ENCODE measurements at places on chromosomes 1 and 21. TPM values are rescaled to one million over a fixed set of nuclear protein-coding genes. Genes with fewer than 3 reads are reported as not detected.

Gene TNFRSF8
- total RNA-seq: 0.17 TPM

Gene OR2G6
- not detected for total RNA-seq

Gene ZNF124
- total RNA-seq: 28.6 TPM

Gene MKNK1
- total RNA-seq: 65.4 TPM

Gene HOOK1
- 11.1 TPM for total RNA-seq

Gene ZNF695
- total RNA-seq: 0.36 TPM

Gene FOXD2
- total RNA-seq: 0.50 TPM

Gene TNFSF4
- 4.0 TPM for total RNA-seq

- DNase-seq: no peak
Observed at GRCh38 chr1:91795591-91796389, 90.2 kb downstream of the TGFBR3 start.

DNA sequence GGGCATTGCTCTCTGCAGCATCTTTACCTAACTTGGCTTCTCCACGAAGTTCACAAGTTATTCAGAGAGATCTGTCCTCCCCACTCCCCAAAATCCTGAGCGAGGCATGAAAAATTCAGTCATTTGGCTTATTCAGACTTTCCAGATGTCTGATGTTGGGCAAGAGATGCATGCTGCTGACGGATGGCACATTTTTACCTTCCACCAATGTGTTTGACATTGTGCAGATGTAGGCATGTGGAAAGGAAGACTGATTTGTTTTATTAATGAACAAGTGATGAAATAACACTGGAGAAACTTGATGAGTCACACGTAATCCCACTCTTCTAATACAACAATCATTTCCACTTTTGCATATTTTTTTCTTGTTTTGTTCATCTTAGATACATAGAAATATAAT, 86.7 kb downstream of the C1orf94 start:
- no peak for DNase-seq

DNA sequence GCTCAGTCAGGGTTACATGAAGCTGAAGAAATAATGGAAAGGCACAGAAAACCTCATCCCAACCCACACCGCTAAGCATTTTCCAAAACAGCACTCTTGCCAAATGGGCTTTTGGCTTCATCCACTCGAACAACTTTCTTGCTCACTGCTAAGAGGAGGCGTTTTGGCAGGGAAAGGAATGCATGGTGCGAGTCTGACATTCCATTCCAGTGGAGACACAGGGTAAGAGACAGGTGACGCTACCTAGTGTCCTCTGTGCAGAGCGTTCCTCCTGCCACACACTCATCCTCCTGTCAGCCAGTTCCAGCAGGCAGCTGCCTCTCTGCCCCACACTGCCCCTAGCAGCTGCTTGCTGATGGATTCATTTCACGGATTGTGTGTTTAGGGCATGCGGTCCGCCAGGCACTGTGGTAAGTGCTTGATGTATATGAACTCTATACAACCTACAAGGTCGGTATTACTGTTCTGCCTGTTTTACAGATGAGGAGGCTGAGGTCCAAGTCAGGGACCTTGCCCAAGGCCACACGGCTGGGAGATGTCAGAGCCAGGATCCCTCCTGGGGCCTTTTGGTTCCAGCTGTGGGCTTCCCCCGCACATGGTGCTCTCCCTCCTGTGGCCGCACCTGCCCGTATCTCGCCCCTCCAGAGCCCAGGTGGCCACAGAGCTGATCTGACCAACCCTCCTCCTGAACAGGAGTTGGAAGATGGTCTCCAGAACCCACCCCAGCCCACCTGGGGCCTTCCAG, 25.7 kb upstream of the BACE2 start:
- no peak for DNase-seq

DNA sequence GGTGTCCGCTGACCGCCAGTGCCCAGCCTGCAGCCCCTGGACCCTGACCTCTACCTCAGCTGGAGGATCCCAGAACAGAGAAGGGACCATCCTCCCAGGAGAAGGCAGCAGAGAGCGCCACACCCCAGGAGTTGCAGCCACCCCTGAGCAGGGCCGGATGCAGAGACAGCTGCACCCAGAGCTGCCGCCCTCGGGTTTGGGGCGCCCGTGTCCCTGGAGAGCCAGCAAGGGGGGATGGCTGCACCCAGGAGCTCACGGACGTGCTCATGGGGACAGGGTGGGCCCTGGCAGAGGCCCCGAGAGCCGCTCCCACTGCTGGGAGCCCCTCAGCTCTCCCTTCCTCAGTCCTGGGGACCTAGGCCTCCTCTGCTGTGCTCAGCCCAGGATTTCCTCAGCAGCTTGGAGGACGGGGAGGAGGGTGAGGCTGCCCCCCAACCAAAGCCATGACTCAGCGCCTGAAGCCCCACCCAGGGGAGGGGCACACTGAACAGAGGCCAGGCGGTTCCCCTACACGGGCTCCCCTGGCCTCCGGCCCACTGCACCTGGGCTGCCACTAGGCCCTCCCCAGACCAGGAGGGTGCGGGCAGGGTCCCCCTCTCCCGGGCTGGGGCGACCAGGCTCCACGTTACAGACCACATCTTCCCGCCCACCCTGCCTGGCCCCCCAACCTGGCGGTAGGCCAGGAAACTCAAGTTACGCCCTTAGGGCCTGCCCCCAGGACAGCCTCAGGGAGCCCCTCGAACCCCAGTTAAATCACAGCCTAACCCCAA, 2.2 kb downstream of the ACAP3 start:
- peak; percentile 84 for DNase-seq

GRCh38 chr21:31064803-31065202, 26.5 kb upstream of the KRTAP19-8 start:
- no peak for DNase-seq

DNA sequence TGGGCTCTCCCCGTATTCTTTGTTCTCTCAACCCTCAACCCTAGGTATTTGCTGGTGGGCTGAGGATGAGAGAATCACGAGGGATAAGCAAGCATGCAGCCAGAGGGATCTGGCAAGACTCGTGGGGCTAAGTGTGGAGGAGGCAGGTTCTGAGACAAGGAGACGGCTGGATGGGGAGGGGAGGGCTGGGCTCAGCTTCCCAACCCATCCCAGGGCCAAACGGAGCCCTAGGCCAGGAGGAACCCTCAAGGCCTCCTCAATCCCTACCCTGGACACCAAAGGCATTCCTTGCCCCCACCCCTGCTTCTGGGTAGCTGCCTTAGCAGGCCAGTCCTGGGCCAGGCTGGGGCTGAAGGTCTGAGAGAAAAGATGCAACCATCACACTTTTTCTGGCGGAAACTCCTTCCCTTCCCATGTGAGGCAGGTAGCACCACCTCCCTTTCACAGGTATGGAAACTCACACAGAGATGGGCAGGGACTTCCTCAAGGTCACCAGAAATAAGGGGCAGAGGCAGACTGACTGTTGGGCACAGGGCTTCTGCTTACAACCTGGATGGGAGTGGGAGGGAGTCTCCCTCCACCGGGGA, 6.2 kb downstream of the MEF2D start:
- DNase-seq: no peak

GRCh38 chr1:201792534-201793305, 36.2 kb upstream of the IPO9 start:
- peak; percentile 53 for DNase-seq

- no peak for DNase-seq
Observed at GRCh38 chr1:151009674-151010345, 1.6 kb downstream of the PRUNE1 start.

- peak; percentile 76 for DNase-seq
Observed at GRCh38 chr21:44083631-44084291, 23.4 kb upstream of the PWP2 start.

DNA sequence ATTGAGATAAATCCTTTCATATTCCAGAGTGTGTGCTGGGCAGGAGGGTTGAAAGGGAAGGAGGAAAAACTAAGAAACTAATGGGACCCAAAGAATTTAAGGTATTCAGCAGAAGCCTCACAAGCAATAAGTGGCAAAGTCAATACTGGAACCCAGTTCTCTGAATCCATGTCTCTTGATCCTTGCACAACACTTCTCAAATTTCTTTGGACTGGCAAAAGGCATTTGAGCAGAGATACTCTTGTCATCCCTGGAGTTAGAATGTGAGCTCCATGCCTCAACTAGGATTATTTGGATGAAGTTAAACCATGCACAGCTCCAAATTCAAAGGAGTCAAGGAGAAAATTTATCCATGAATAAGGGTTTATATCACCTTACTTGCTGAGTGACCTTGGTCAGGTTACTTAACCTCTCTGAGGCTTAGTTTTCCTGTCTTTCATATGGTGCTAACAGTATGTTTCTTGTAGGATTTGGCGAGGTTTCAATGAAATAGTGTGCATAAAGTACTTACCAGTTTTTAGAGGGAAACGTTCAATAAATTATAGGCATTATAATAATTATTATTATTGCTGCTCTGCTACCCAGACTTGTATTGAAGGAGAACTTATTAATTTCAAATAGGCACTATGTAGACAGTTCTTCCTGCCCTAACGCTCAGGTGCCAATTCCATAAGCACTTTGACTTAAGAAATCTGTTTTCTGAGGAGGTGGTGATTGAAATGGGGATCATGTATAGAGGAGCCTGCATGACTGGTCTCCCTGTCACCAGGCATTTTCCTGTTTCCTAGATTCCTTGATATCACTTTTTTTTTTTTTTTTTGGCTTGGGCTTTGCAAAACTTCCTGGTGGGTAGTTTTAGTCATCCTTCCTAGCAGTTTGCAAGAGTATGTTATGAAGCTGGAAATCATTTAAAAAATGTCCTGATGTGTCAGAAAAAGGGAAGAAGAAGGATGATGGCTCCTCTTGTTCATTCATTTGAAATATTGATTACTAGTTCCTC, 125.0 kb upstream of the JUN start:
- no peak for DNase-seq

DNA sequence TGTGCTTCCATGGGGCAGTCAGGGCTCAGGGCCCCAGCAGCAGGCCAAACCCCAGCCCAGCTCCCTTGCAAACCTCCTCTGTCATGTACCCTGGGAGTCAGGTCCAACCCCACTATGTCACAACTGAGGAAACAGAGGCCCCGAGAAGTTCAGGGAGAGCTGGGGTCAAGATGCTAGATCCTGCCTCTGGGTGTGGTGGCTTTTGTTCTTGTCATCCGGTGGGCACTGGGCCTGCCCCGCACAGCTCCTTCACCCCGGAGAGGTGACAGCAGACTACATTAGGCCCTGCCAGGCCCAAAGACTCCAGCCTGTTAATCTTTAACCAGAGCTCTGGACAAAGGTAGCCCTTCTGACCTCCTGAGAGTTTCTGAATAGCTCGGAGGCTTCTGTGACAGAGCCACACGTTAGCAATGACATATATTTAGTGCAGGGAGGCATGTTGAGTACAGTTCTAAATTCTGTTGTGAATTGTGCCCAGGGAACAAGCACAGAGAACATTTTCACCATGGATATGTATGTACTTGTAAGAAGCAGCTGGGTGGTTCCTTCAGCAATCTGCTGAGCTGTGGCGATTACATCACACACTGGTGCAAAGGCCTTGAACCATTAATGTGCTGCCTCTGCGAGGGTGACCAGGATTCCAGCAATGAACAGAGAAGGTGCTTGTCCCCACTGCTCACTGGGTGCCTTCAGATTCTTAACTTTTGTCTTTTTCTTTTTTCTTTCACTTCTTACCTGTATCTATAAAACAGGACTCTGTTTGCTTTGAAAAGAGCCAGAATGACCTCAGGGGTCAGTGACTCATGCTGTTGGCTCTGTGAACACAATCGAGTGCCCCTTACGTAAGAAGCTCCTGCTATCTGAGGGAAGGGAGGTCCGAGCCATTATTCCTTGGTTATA, 102.8 kb downstream of the RHOU start:
- DNase-seq: no peak

DNA sequence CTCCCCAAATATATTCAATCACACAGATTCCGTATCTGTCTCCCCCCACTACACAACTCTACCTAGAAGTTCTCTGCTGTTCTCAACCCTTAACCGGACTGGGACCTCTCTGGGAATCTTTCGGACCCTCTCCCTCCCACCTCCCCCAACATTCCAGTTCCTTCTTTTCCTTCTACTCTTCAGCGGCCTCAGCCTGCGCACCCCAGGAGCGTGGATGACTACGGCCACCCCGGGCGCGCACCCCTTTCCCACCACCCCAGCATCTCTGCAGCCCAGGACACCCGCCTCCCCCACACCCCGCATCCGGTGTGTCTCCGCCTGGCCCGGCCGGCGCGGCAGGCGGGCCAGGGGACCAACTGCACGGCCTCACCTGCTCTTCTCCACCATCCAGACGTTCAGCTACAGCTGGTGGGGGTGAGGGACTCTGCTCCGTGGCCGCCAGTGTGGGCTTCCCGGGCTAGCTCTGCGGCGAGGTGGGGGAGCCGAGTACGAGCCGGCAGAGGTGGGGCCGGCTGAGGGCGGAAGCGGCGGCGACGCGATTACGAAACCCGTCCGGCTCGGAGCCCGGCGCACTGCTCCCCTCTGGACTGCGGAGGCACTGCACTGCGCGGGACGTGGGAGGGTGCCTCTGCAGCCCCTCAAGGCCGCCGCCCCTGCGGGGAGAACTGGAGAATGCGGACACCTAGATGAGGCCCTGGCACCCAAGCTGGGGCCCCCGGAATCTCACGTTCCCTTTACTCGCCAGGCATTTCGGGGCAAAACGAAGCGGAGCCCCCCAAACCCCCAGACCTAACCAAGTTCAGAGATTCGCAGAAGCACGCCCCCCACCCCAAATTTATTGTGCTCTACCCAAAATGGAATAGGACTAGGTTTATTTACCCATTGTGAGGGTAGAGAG, at the start of gene CDC42SE1:
CDC42SE1 (minus strand) TSS at position 514 of the 898 bp plus-strand sequence. CDS start 3,892 bp downstream, outside the sequence.
- DNase-seq: peak; percentile 90

DNA sequence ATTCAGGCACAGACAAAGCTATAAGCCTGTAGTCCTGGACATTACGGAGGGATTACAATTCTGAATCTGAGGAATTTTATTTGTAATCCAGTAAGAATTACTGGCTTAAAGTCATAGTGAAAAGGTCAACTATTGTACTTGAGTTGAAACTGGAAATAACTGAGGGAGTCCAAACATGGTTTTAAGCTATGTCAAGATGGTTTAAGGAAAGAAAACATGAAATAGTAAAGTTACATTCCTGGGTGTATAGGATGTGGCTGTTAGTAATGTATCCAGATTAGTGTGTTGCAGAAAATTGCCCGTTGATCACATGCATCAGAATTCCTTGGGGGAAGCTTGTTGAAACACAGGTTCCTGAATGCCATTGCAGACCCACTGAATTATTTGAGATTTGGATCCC, 124.8 kb upstream of the GORAB start:
- DNase-seq: no peak

- DNase-seq: no peak
Observed at GRCh38 chr1:79827446-79827845, 820.9 kb upstream of the ADGRL4 start.

DNA sequence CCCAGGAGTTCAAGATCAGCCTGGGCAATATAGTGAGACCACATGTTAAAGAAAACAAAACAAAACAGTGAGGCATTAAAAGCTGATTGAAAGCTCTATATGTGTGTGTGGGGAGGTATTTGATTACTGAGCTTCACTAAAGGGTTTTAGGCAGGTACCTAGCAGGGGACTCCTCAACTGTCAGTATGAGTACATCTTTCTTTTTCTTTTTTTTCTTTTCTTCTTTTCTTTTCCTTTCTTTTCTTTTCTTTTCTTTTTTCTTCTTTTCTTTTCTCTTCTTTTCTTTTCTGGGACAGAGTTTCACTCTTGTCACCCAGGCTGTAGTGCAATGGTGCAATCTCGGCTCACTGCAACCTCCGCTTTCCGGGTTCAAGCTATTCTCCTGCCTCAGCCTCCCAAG, 8.5 kb upstream of the MYCL start:
- no peak for DNase-seq

GRCh38 chr1:77010937-77011336, 143.7 kb downstream of the ST6GALNAC5 start:
- no peak for DNase-seq

GRCh38 chr1:164803366-164803765, 244.4 kb downstream of the PBX1 start:
- no peak for DNase-seq

GRCh38 chr1:196309386-196309785, 298.9 kb downstream of the KCNT2 start:
- DNase-seq: no peak

Measured in activated naive CD8-positive, alpha-beta T cell treated with anti-CD3 and anti-CD28 coated beads, Interleukin-2, amount 10 ng/mL, durations not matched to agents 7 days and 5 days (primary cell).